ENCODE measurements at places on chromosomes 5 and 9.

GRCh38 chr5:89293810-89294209 is 410.8 kb upstream of the MEF2C start:
- no peak for DNase-seq

GRCh38 chr5:21665524-21665923 is 1187.6 kb downstream of the CDH12 start:
- DNase-seq, result no peak

DNA sequence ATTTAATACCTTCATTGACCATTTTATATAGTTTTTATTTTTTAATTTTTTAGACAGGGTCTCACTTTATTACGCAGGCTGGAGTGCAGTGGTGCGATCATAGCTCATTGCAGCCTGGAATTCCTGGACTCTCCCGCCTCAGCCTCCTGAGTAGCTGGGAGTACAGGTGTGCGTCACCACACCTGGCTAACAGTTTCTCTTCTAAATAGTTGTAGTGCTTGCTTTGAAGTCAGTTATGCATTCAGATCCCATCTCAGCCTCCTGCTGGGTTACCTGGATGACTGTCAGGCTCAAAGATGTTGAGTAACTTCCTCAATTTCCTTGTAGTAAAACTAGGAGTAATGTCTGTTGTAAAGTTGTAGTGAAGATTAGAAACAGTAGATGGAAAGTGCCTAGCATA is 21.4 kb downstream of the SNX18 start:
- no peak for DNase-seq

DNA sequence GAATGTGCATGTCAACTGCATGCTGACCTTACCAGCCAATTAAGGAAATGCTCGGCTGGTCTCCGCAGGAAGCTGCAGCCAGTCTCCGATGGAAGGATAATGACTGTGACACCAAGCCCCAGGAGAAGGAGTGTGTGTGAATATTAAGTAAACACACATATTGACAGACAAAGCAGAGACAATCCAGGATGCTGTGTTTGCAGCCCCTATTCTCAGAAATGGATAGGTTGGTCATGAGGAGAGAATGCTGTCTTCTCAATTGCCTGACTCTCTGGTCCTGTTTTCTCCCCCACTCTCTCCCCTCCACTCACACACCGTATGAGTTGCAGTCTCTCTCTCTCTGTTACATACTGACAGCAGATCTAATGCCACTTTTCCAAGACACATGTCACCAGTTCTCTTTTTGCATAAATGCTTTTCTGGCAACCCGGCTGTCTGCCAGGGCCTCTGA is 85.7 kb downstream of the EPB41L4A start:
- DNase-seq, result no peak

GRCh38 chr5:66849803-66850202 is 253.6 kb downstream of the MAST4 start:
- DNase-seq, result peak; percentile 65

GRCh38 chr5:142913728-142914338 is 143.7 kb downstream of the ARHGAP26 start:
- DNase-seq, result no peak

GRCh38 chr9:34203275-34203991 is 24.6 kb downstream of the UBAP1 start:
- DNase-seq, result no peak

GRCh38 chr9:15889555-15889954 is 336.7 kb downstream of the CCDC171 start:
- DNase-seq, result no peak

DNA sequence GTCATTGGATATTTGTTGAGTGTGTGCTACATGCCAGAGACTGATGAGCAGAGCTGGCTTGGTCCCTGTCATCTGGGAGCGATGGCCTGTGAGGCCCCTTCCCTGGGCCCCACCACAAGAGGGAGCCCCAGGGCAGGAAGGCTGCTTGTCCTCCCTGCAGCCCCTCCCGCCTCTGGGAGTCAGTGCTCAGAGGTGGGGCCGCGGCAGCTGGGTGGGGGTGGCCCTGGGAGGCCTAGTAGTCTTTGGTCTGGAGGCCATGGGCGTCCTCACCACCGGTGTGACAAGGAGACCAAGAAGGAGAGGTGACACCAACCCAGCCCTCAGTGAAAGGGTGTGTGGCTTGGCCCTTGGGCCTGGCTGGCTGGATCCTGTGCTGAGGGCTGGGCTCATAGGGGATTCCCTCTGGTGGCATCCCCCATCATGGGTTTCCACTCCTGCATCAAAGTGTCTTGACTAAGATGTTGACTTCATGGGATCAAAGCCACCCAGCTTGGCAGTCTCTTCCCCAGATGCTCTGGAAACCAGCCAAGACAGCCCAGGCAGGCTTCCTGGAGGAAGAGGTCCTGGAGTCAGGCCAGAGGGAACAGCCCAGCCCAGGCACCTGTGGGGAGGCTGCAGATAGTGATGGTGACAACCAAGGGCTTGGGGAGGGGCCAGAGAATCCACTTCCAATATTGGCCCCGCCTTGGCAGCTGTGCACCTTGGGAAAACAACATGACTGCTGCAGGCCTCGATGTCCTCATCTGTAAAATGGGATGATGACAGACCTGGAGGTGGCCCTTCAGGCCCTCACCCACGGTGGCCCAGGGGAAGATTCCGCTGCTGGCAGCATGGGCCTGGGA is 166.7 kb downstream of the GAPVD1 start:
- peak; percentile 51 for DNase-seq

DNA sequence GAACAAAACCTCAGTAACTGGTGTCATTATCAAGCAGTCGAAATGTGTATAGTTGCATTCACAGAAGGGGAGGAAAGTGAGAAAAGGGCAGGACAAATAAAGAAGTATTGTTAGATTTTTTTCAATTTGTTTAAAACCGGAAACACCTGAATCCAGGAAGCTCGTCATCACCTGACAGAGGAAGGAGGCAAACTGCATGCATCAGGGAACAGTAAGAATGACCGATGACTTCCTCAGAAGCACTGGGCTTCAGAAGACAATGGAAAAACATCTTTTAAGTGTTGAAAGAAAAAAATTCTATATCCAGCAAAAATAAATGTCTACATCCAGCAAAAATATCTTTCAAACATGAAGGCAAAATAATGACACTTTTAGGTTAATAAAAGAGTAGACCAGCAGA is 29.5 kb downstream of the PLEKHG4B start:
- no peak for DNase-seq

GRCh38 chr9:124190761-124191160 is 67.0 kb upstream of the NEK6 start:
- no peak for DNase-seq

GRCh38 chr5:134455466-134455865 is 43.8 kb upstream of the CDKN2AIPNL start:
- no peak for DNase-seq

DNA sequence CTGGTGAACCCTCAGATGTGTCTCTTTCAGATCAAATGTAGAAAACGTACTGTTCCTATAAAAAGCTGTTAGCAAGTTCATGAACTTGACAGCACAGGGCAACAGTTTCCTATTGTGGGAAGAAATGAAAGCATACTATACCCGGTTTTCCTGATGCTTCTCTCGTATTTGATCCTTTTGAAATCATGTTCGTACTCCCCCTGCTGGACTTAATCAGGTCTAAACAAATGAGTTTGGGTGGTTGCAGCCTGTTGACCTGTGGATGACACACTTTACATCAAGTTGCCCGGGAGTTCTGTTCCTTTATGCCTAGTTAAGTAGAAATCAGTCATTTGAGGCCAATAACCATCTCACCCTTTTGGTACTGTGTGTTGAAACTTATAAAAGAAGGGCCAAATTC is 1992.3 kb downstream of the MAT2B start:
- DNase-seq, result peak; percentile 27

DNA sequence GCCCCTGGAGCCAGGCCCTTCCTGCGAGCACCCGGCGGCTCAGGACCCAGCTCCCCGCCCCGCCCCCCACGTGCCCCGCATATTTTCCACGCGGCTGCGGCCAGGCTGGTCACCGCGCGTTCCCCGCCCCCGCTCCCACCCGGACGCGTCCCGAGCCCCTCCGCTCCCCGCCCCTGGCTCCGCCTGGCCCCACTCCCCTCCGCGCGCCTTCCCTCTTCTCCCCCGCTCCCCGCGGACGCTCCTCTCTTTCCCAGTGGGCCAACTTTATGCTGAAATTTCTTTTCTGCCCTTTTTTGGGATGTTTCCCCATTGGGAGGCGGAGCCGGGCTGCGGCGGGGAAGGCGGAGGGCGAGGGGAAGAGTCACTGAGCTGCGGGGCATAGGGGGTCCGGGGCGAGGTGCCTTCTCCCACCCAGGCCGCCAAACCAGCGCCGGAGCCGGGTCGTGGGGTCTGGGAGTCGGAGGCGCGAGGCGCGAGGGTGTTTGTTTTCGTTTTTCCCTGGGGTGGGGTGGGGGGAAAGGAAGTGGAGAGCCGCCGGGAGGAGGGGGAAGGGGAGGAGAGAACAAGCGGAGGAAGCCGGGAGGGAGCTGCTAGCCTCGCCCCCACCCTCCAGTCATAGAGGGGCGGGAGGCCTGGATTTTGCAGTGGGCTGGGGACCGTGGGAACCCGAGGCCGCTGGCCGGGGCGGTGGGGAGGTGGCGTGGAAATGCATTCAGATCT is 1.0 kb upstream of the TPM2 start:
- DNase-seq, result peak; percentile 85

DNA sequence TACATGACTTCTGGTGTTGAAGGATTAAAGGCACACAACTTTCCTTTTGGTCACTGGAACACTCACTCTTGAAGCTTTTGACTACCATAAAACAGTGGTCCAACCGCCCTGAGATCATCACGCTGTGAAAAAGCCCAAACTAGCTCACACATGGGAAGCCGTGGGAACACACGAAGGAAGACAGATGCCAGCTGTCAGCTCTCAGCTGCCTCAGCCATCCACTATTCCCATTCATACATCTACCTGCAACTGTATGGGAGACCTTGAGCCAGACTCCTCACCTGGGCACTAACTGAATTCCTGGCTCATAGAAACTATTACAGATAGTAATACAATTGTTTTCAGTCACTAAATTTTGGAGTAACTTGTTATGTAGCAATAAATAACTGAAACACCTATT is 246.1 kb downstream of the MSX2 start:
- DNase-seq, result no peak

GRCh38 chr9:16268067-16268881 is 602.2 kb downstream of the BNC2 start:
- no peak for DNase-seq

DNA sequence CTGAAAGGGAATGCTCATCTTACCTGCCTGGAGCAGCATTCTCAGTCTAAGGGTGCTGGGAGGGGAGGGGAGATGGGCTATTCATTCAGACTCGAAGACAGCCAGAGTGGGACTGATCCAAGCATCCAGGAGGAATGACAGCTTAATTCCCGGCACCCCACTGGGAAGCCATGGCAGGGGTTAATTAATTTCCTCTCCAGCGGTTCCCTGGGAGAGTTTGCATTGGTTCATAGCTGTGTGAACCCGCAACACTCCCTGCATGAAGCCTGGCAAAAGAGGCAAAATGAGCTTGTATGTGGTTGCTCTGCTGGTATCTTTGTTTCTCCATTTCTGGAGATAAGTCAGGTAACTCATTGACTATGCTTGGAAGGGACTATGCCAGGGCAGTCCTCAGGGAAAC is 401.0 kb upstream of the SLC24A2 start:
- DNase-seq, result no peak
